Dermis blood vessel endothelial cell (primary cell): ENCODE measurements at places on chromosomes 6 and 20. TPM values are rescaled to one million over a fixed set of nuclear protein-coding genes. Genes with fewer than 3 reads are reported as not detected.
A peak's percentile ranks its signal among the peaks of the same experiment; 100 is the strongest.

The PGBD1 gene
- total RNA-seq: 8.9 and 10.2 TPM in 2 replicates

The MYMX gene
- 0.23 TPM in 1 of 2 replicates, not detected in the other for total RNA-seq

The PTK6 gene
- under 0.01 and 0.05 TPM in 2 replicates for total RNA-seq

The GHRH gene
- total RNA-seq: not detected in 2 replicates

The MTFR2 gene
- 1.2 and 3.4 TPM in 2 replicates for total RNA-seq

The GJA10 gene
- not detected in 2 replicates for total RNA-seq

The SNRPB2 gene
- total RNA-seq: 51.2 and 55.8 TPM in 2 replicates

The VWA7 gene
- total RNA-seq: 0.05 and 0.34 TPM in 2 replicates

The ARHGAP40 gene
- total RNA-seq: 0.09 TPM in 1 of 2 replicates, not detected in the other

The COL11A2 gene
- total RNA-seq: 0.28 and 0.34 TPM in 2 replicates

GRCh38 chr6:26327450-26328264 lies 37.3 kb upstream of the BTN3A2 start:
- peak; percentile 79 for DNase-seq

GRCh38 chr20:57346477-57346876 lies 4.6 kb upstream of the RAE1 start:
- peak; percentile 80 for DNase-seq

GRCh38 chr20:32206760-32207625 lies 550 bp downstream of the PLAGL2 start:
- DNase-seq: peak; percentile 19

DNA sequence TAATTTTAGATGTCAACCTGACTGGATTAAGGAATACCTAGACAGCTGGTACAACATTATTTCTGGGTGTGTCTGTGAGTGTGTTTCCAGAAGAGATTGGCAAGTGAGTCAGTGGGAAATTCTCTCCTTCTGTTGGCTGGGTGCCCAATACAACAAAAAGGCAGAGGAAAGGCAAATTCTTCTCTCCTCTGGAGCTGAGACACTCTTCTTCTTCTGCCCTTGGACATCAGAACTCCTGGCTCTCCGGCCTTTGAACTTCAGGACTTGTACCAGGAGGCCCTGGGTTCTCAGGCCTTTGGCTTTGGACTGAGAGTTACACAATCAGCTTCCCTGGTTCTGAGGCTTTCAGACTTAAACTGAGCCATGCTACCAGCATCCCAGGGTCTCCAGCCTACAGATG lies 7.8 kb upstream of the BTN3A1 start:
- peak; percentile 80 for DNase-seq

- DNase-seq: no peak
Observed at GRCh38 chr6:43810965-43811732, 41.1 kb downstream of the VEGFA start.

- no peak for DNase-seq
Observed at GRCh38 chr6:3850451-3851203, 1.5 kb downstream of the FAM50B start.

DNA sequence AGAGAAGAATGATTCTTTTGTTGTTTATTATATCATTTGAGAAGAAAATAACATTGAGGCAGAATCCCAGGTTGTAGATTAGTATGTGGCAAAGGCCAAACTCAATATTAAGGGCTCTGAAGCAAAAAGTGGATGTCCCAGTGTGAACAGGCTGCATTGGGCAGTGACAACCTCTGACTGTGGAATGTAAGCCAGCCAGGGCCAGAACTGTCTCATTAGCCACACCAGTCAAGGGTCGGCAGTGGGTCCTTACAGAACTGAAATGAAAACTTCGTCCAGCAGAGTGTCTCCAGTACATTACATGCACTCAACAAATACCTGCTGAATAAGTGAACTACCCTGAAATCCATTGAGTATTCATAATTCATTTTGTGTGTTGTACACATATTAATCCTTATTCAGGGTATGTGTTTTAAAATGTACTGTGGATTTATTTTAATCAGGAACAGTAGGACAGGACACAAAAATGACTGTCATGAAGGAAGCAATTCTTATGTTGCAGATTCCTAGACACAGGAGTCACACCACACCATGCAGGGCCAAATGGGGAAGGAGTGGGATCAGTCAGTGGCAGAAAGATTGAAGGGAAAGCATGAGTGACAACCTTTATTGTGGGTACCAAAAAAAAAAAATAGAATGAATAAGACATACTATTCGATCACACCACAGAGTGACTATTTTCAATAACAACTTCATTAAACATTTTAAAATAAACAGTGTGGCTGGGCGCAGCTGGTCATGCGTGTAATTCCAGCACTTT lies 64.9 kb upstream of the UTRN start:
- DNase-seq: no peak

DNA sequence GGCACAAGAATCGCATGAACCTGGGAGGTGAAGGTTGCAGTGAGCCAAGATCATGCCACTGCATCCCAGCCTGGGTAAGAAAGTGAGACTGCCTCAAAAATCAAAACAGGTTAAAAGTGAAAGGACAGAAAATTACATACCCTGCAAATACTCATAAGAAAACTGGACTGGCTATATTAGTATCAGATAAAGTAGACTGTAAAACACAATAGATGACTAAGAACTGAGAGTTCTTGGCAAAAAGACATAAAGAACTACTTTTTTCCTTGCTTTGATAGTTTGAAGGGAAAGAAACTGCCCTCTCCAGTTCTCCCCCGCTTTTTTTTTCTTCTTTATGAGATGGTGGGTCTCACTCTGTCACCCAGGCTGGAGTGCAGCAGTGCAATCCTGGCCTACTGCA lies 17.0 kb downstream of the SNX3 start:
- DNase-seq: peak; percentile 28

DNA sequence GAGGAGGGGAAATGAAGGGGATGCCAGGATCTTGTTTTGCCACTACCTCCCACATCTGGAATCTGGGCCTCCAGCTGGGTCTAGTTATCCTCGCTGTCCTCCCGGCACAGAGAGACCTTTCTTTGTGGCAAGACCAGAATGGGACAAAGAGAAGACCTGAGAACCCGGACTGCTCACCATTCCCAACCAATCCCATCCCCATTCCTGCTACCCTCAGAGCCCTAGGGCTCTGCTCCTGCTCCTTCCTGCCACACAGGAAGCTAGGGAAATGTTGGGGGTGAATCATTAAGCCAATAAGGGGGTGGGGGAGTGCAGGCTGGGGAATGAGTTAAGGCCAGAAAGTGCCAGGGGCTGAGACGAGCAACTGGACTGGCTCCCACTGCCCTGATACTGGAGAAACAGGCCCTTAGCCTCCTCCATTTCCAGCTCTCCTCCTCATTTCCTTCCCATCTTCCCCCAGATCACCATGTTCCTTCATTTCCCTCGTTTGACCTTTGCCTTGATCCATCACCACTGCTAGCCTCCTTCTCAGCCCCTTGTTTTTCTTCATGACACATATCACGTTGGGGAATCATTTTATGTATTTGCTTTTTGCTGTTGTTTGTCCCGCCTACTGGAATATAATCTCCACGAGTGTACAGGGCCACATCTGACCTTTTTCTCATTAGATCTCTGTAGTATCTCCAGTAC lies 4.6 kb upstream of the IER3 start:
- DNase-seq: peak; percentile 87

DNA sequence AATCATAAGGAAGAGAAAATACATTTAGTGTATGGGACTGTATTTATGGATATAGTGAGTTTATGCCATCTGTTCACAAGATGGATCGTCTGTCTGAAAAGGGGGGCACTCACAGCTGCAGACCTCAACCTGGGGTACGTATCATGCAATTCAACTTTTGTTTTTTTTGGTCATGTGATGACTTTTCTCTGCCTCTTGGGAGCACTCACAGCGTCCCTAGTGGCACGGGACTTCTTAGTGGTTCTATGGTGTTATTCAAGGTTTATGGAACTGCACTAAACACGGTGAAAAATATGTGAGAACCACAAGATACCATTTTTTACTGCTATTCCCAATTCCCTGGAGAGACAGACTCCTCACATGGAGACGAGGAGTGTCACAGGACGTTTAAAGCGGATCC lies 60.4 kb upstream of the MPC1 start:
- DNase-seq: no peak

DNA sequence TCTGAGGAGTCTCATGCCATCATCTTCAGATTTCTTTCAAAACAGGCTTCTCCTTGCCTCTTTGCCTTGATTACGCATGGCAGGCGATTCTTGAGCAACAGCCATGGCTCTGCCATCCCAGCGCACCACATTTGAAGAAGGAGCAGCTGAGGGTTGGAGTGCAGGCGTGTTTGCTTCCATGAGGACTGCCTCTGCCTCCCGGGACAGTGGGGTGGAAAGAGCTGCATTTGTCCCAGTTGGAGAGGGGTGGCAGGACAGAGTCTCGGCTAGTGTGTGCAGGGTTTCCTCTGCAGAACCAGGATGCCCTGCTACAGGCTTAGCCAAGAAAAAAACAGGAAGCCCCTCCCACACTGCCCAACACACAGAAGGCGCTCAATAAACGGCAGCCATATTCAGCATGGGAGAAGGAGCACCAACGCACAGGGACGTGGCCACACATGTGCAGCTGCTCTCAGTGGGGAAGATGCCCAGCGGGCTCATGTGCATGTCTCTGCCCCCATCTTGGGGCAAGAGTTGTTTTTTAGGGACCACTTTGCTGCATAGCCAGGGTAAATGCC lies 36.6 kb downstream of the IRF4 start:
- DNase-seq: no peak

GRCh38 chr20:54025251-54025771 lies 45.1 kb downstream of the BCAS1 start:
- DNase-seq: no peak

DNA sequence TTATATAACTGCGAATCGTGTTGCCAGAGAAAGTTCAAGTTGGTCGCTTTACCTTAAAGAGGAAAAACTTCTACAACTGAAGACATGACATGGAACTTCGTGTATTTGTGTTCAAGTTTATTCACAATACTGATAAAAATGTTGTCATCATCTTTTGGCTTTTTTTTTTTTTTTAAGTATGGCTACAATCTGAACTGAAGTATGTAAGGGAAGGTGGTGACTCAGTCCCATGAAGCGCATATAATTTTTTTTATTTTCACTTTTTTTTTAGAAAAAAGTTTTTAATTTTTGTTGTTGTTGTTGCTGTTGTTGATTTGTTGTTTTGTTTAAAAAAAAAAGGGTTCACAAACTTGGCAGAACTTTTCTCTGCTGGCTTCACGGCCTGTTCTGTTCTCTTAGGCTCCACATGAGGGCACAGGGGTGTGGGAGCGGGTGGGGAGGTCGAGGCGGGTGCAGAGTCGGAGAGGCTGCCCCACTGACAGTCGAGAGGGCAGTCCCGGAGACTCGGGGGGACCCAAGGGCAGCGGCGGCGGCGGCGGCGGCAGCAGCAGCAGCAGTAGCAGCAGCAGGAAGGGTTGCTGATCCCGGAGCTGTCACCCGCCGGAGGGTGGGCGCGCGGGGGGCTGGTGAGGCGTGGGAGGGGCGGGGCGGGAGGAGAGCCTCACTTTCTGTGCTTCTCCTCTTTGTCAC lies 17.0 kb downstream of the TFAP2A start:
- DNase-seq: no peak

GRCh38 chr6:130724089-130724488 lies 103.1 kb upstream of the SMLR1 start:
- no peak for DNase-seq

DNA sequence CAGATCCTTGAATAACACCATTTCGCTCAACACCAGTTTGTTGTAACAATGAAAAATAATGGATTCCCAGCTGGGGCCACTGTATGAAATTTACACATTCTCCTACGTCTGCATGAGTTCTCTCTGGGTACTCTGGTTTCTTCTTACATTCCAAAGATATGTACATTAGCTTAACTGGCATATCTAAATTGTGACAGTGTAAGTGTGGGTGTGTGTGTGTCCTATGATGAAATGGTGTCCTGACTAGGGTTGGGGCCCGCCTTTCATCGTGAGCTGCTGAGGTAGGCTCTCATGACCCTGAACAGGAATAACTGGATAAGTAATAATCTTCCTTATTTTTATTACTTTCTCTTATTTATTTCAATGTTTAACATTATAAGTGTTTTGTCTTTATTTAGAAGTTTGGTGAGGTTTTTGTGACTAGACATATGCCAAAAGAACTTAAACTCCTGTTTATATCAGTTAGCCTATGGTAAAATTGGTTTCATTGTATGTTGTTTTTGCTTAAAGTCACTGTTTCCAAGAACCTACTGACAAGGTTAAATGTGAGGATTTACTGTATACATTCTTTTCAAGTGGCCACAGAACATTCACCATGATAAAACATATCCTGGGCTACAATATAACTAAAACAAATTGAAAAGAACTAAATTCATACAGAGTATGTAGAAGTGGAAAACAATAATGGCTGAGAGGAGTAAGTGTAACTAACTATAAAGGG lies 42.4 kb downstream of the RBL1 start:
- no peak for DNase-seq

DNA sequence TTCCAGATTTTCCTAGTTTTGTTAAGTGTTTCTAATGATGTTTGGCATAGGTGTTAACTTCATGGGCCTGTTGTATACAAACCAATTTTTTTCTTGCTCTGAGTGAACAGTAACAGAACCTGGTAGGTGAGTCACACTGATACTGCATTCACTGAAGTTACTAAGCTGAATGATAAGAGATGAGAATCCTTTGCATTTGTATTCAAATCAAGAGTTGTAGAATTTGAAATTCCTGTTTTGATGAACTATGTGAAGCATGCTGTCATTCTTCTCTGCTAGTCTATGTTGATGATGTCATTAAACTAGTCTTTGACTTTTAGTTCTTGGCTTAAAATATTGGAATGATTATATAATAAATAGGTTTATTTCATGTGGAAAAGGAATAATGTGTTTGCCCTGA lies 37.9 kb downstream of the PTPRA start:
- no peak for DNase-seq

DNA sequence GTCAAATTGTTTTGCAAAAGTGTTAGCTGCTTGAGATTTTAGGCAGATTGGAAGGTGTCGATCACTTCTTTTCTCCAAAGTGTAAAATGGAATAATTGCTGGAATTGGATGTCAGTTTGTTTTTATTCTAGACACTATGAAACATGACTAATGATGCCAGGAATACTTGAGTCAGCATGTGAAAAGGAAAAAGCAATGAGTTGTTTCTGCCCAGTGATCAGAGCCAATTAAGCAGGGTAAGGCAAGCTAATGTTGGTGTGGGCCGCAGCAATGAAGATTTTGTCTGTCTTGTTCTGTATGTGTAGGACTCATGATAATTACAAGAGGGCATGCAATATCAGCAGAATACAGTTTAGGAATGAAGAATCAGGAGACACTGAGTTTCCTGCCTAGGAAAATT lies 110.3 kb downstream of the CARMIL1 start:
- peak; percentile 22 for DNase-seq

- peak; percentile 89 for DNase-seq
Observed at GRCh38 chr6:56359201-56359899, 112.0 kb upstream of the COL21A1 start.

GRCh38 chr6:152952866-152953509 lies 29.9 kb downstream of the FBXO5 start:
- DNase-seq: peak; percentile 66
